ENCODE measurements at places on chromosomes 4 and X. TPM values are rescaled to one million over a fixed set of nuclear protein-coding genes. Genes with fewer than 3 reads are reported as not detected.

GRCh38 chr4:88908521-88908920 lies 148.5 kb downstream of the FAM13A start:
- H3K27ac ChIP-seq: no peak overlapping the region
- no peak for DNase-seq
- no peaks in the 10 kb centered on the region for H3K36me3 ChIP-seq
- H3K4me1 ChIP-seq: no peaks in the 10 kb centered on the region

DNA sequence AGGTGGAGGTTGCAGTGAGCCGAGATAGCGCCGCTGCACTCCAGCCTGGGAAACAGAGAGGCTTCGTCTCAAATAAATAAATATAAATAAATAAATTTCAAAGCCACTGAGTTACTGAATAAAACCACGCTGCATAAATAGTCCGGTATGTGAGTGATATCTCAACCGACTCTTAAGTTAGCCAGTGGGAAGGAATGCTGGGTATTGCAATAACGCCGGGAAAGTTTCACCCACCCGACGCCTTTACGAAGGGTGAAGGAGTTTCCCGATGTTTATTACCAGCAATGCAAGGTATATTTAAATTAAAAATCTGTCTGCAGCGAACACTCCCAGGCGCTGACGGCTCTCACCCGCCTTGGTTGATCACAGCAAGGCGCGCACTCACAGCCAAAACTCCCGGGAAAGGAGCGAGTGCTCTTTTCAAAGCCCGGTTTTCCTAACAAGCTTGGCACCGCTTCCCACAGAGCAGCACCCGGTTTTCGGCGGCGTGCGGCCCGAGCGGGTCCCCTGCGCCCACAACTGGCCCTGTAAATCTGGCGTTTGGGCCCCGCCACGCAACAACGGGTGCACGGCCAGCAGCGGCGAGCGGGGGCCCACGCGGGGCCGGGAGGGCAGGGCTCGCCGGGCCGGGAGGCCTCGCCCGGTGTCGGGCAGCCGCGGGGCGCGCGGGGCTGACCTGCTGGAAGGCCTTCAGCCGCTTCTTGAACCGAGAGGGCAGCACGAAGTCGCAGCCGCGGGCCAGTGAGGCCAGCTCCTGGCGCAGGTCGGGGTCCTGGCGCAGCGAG lies 13.7 kb downstream of the PPP2R3B start:
- DNase-seq: no peak
- H3K4me3 ChIP-seq: peak overlapping the region; percentile 74
- peaks cover 33% of the 10 kb centered on the region for H3K27me3 ChIP-seq
- H3K27ac ChIP-seq: peak overlapping the region; percentile 20

DNA sequence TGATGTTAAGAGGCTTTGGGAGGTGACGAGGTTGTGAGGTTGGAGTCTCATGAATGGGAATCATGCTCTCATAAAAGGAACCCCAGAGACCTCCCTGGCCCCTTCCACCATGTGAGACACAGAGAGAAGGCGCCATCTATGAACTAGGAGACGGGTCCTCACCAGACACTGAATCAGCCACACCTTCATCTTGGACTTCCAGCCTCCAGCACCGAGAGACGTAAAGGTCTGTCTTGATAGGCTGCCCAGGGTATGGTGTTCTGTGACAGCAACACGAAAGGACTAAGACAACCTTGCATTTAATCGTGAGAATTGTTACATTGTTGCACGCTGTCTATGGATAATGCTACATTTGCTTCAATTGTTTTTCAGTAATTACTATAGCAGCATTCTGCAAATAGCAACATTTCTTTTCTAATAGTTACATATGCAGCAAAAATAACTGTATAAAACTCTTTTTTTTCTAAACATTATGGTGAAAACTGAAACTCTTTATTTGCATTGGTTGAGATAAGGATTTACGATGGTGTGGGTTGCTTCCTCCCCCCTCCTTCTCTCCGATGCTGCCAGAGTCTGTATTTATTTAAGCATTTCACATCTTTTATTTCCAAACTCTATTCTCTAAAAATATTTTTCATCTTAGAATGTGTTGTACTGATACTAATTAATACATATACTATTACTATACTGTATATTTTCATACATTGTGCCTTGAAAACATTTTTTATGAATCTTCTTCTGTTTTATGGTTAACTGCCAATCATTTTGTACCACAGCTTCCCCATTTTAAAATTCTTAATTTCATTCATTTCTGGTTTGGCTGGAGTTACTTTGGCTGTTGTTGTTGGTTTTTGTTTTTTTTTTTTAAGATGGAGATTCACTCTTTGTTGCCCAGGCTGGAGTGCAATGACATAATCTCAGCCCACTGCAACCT lies 26.4 kb upstream of the AKAP17A start:
- no peaks in the 10 kb centered on the region for H3K27me3 ChIP-seq
- no peak for DNase-seq
- no peaks in the 10 kb centered on the region for H3K36me3 ChIP-seq
- H3K4me3 ChIP-seq: no peak overlapping the region
- H3K27ac ChIP-seq: no peak overlapping the region

DNA sequence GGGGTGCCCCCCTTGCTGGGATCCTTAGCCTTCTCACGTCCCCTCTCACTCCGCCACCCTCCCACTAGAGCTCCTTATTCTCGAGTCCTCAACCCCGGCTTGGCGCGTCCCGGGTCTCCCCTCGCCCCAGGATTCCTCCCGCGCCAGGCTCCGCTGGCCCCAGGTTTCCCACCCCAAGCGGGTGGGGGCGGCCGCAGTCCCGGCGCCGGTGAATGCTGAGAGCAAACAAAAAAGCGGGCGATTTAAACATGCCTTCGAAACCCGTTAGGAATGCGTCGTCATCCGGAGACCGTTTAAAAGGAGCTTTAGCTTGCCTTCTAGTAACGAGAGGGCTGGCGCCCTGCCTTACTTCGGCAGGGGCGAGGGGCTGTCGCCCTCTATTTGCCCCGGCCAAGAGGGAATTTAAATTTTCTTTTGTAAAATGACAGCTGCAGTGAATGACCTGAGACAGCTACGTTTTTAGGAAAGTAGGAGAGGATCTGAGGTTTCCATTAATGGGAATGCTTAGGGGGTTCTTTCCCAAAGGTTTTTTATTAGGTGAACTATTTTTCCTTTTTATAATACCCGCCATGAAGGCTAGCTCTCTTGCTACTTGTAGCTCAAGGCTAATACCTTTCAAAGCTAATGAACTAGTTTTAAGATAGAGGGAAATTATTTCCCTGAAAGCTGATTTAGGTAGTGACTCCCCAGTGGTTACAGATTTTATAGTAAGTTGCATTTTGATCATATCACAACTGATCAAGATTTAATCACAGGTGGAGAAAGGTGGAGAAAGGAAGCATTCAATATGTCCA lies 3.1 kb downstream of the JADE1 start:
- peak overlapping the region; percentile 83 for H3K4me3 ChIP-seq
- peak; percentile 59 for DNase-seq
- H3K4me1 ChIP-seq: peaks cover 35% of the 10 kb centered on the region
- H3K27me3 ChIP-seq: no peaks in the 10 kb centered on the region
- H3K27ac ChIP-seq: peak overlapping the region; percentile 95

GRCh38 chr4:139319571-139319970 lies 17.3 kb upstream of the NDUFC1 start:
- peaks cover 66% of the 10 kb centered on the region for H3K4me1 ChIP-seq
- peaks cover 51% of the 10 kb centered on the region for H3K36me3 ChIP-seq
- DNase-seq: no peak
- peak overlapping the region; percentile 4 for H3K27ac ChIP-seq
- H3K4me3 ChIP-seq: no peak overlapping the region

Gene CSAG1
- not detected for total RNA-seq

DNA sequence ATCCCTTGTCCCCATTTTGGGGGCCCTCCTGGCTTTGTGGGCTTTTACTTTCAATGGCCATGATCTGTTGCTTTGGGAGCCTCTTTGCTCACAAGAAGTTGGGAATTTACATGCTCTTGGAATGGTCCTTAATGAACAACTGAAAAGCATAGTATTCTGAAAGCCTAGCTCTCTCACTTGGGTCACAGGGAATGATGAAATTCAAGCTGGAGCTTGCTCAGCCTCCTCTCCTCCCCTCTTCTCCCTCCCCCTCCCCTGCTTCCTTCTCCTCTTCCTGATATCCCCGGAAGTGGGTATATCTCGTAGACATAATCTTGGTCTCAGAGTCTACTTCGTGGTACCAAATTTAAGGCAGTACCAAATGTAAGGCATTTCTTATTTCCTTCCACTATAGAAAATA lies 400.6 kb upstream of the NR3C2 start:
- no peak overlapping the region for H3K4me3 ChIP-seq
- no peaks in the 10 kb centered on the region for H3K36me3 ChIP-seq
- H3K27ac ChIP-seq: no peak overlapping the region
- no peaks in the 10 kb centered on the region for H3K4me1 ChIP-seq
- no peak for DNase-seq

DNA sequence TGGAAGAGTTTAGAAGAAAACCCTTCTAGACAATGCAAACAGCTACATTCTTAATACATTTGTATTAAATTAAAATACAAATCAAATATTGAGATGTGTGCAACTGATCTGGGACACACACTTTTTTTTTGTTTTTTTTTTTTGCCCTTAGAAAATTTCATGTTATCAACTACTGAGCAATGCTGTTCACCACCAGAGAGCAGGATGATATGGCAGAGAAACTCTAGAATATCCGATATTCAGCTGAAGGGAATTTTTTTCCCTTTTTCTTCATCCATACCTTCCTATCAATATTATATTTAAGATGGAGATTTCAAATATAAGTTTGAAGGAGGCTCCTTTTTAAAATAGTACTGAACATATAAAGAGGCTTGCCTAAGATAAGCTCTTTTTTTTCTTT lies 1.0 kb downstream of the NDST3 start:
- no peak for DNase-seq
- H3K4me1 ChIP-seq: peaks cover 6% of the 10 kb centered on the region

Gene LANCL3
- total RNA-seq: 0.34 TPM

DNA sequence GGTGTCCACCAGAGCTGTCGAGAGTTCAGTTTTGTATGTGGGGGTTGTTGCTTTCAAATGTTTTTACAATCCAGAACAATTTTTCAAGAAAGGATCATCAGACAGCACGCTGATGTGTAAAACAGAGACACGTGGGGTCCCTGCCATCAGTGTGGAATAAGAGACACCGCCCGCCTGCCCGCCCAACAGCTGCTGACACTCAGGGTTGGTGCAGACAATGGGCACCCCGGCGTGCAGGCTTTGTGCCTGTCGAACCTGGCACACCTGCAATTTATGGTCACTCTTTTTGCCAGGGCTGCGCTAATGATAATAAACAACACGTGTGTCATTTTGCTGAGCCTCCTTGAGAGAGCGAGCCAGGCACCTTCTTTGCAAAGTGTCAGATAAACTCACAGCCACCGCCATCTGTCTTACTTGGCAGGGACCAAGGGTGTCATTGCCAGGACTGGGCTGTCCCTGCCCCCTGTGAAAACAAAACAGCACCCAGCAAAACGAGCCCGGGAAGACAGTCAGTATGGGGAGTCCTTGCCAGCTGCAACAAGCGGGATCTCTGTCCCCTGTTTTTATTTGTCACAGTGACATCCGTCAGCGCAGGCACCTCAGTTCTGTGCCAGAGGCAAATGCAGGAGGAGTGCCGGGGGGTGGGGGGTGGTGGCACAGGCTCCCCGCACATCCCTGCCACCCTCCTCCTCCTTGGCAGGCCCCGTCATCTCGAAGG lies 69.1 kb downstream of the PSAPL1 start:
- no peaks in the 10 kb centered on the region for H3K4me1 ChIP-seq
- H3K27ac ChIP-seq: no peak overlapping the region
- no peak overlapping the region for H3K4me3 ChIP-seq

- H3K4me3 ChIP-seq: no peak overlapping the region
- no peak overlapping the region for H3K27ac ChIP-seq
- H3K4me1 ChIP-seq: no peaks in the 10 kb centered on the region
- H3K36me3 ChIP-seq: no peaks in the 10 kb centered on the region
- no peak for DNase-seq
These were observed 140.0 kb downstream of the IDS start for GRCh38 chrX:149365061-149365460.

DNA sequence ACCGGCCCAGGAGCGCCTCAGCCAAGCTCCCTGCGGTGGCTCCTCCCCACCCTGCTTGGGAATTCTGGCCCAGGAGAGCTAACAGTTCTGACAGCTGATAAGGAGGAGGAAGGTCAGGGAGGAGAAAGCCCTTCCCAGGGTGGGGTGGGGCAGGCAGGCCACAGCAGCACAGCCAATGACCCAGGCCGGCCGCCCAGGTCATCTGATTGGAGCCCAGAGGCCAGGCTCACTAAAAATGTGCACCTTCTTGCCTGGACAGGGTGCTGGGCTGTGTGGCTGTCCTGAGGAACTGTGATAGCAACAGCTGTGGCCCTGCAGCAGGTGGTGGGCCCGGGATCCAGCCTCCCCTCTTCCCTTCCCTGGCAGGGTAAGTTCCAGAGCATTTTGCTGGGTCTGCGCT lies 17.2 kb upstream of the SH3TC1 start:
- no peaks in the 10 kb centered on the region for H3K27me3 ChIP-seq
- no peak for DNase-seq

GRCh38 chrX:68571610-68572311 lies 72.9 kb downstream of the YIPF6 start:
- H3K4me3 ChIP-seq: no peak overlapping the region
- DNase-seq: peak; percentile 27
- H3K27ac ChIP-seq: peak overlapping the region; percentile 85
- H3K4me1 ChIP-seq: peaks cover 30% of the 10 kb centered on the region
- no peaks in the 10 kb centered on the region for H3K27me3 ChIP-seq

DNA sequence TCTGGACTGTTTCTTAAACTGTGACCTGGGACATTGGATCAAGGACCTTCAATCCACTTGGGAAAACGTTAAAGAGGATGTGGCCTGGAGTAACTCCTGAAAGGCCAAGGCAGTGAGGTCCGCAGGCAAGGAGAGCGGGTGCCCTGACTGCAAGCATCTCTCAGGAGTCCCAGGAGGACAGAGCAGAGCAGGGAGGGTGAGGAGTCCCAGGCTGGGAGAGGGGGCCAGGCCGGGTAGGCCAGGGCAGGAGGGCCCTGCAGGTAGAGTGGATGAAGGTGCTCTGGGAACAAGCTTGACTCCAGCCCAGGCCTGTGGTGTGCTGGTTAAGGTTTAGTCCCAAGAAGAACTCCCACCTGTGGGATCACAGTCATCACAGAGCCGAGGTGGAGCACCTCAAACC lies 13.8 kb downstream of the PNMA6E start:
- H3K27ac ChIP-seq: no peak overlapping the region
- no peaks in the 10 kb centered on the region for H3K36me3 ChIP-seq
- no peaks in the 10 kb centered on the region for H3K27me3 ChIP-seq
- no peak overlapping the region for H3K4me3 ChIP-seq

- peak; percentile 43 for DNase-seq
- H3K27me3 ChIP-seq: no peaks in the 10 kb centered on the region
- peaks cover 44% of the 10 kb centered on the region for H3K36me3 ChIP-seq
- H3K4me1 ChIP-seq: peaks cover 55% of the 10 kb centered on the region
- peak overlapping the region; percentile 96 for H3K27ac ChIP-seq
These were observed 554 bp downstream of the DCTD start for GRCh38 chr4:182916483-182917181.

Measured in activated CD8-positive, alpha-beta T cell treated with anti-CD3 and anti-CD28 coated beads for 36 hours (primary cell).